Endodermal cell (in vitro differentiated cells): ENCODE measurements at places on chromosomes 11 and 22.
A peak's percentile ranks its signal among the peaks of the same experiment; 100 is the strongest.

DNA sequence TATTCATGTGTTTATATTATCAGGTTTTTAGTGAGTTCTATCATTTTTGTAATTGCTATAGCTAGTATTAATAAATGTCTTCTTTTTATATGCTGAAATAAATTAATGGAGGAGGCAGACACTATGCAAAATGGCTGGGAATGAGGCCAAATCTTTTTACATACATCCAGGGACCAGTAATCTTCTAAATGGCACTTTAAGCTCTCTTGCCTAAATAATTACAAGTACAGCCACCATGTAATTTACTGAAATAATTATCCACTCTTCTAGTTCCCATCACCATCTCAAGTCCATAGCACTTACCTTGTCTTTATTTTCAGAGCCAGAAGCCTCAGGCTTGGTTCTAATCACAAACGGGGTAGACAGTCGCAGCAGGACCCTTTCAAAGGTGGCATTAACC lies 79.1 kb downstream of the GUCY1A2 start:
- DNase-seq = no peak

DNA sequence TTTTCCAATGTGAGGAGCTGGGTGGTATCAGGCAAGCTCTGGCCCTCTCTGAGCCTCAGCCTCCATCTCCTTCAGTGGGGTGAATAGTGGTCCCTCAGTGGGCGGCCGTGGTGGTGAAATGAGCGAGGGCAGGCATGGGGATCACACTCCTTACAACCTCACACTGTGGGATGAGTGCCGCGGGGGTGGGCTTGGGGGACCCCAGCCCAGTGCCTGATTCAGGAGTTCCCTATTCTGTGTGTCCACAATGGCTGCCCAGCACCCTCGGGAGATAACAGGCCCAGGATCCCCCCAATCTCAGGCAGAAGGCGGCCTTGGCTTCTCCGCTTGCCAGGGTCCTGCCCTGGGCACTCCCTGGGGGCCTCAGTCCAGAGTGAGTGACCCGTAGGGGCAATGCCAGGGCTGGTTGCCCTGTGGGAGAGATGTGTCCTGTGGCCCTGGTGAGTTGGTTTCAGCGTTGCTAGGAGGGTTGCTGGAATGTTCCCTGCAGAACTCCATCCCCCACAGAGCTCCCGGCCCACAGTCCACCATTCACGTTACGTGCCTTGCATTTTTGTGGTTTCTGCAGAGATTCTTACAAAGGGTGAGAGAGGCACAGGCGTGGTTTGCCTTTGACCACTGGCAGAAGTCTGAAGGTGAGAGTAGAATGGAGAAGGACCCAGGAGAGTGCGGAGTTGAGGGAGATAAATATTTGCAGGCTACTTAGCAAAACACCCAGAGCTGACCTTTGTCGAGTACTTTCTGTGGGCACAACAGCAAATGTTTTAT lies 2.9 kb downstream of the ALDH3B1 start:
- no peak for DNase-seq

DNA sequence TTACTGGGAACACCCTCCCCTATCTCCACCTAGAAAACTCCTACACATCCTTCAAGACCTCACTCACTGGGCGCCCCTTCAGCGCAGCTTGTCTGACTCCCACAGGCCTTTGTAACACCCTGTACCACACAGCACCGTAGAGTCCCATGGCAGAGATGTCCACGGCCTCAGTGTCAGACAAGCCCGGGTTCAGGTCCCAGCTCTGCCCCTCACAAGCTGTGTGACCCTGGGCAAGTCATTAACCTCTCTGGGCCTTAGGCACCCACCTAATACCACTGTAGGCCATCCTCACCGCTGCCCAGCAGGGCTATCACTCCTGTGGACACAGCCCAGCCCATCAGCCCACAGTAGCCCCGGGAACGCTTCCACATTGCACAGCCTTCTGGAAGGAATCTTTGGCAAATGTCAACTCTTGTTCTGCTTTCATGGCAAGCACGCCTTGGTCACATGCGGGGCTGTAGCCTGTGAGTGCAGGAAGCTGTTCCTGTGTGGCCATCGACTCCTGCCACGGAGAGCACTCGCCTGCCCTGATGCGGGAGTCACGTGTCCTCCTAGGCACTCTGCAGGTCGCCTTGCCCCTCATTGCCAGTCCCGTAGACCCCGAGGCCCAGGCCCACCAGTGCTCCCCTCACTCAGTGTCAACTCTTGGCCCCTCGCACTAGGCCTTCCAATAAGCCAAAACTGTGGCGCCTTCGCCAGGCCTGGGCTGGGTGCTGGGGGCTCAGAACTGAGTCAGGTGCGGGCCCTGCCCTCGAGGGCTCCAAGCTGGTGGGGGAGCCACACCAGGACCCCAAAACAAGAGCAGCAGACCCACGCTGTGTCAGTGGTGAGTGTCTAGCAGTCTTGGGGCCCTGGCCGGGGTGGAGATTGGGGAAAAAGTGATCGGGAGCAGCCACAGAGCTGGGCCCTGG lies 32.9 kb upstream of the RFPL3 start:
- DNase-seq = peak; percentile 38

DNA sequence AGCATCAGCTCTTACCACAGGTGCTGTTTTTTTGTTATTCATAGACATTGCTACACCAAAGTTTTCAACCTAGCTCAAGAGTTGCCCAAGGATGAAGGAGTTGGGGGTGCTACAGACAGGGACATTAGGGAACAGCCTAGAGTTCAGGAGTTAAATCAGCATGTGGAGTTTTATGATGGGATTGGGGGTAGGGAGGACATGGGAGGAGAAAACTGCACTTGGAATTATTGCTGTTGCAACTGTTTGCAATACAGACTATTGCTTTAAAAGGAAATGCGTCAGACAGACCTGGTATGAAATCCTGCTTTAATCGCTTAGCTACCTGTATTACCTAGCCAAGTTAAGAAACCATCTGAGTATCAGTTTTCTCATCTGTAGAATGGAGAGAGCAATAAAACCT lies 6.3 kb downstream of the TMA7B start:
- DNase-seq = no peak

- no peak for DNase-seq
Measured at GRCh38 chr11:116416852-116417251, 355.9 kb downstream of the BUD13 start.

DNA sequence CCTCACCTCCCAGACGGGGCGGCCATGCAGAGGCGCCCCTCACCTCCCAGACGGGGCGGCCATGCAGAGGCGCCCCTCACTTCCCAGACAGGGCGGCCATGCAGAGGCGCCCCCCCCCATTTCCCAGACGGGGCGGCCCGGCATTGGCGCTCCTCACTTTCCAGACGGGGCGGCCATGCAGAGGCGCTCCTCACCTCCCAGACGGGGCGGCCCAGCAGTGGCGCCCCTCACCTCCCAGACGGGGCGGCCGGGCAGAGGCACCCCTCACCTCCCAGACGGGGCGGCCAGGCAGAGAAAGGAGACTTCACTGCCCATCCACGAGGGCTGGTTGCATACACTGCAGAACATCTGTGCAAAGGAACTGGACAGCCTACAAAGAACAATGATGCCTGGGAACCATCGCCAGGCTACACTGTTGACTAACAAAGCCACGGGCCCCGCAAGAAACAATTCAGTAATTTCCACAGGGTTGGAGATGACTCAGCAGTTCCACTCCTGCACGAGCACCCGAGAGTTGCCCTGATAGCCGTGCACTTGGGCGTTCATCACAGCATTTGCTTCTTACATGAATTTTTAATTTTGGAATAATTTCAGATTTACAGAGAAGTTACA lies 58.7 kb downstream of the CTTN start:
- peak; percentile 17 for DNase-seq

GRCh38 chr22:48175721-48176120 lies 1413.3 kb downstream of the TBC1D22A start:
- peak; percentile 28 for DNase-seq
